ENCODE measurements at places on chromosomes 11 and 22.

- no peak for DNase-seq
Observed at GRCh38 chr11:38510041-38510440, 1912.0 kb upstream of the RAG2 start.

DNA sequence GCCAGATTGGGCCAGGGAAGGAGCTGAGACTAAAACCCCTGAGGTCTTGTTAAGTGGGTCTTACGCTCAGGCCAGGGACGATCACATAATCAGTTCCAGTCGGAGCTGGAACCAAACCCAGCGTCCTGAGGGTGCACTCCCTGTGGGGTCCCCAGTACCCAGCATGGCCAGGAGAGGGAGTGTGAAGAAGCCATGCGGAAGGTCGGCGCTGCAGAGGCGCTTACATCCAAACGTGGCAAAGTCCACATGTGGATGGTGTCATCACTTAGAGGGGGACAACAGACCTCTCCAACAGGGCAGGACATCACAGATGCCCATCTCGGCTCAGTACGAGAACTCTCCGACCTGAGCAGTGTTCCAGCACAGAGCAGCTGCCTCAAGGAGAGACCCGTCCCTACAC, 8.3 kb downstream of the ATP5MGL start:
- DNase-seq: no peak

- DNase-seq: no peak
Observed at GRCh38 chr11:130178441-130179339, 19.1 kb downstream of the ST14 start.

- no peak for DNase-seq
Observed at GRCh38 chr11:30392221-30392784, 69.4 kb downstream of the ARL14EP start.
